ENCODE measurements at places on chromosomes 1 and 21. TPM values are rescaled to one million over a fixed set of nuclear protein-coding genes. Genes with fewer than 3 reads are reported as not detected.

DNA sequence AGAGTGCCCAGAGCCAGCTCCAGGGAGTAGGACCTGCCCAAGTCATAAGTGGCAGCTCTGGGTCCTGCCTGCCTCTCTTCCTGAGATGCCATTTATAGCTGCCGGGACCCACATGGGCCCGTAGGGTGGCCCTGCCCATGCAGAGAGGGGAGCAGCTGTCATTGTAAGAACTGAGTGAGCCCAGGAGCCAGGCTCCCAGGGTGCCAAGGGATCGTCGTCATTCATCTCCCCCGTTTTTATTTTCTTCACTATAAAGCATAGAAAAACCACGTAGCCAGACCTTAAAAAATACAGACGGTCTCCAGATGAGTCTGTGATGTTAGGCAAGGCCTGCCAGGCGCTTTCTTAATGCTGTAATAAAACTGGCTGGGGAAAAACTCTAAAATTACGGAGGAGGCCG, 90.7 kb downstream of the IGSF21 start:
- H3K36me3 ChIP-seq = no peaks in the 10 kb centered on the region
- no peak overlapping the region for H3K4me3 ChIP-seq
- H3K4me1 ChIP-seq = no peaks in the 10 kb centered on the region
- DNase-seq = no peak
- no peaks in the 10 kb centered on the region for H3K27me3 ChIP-seq

The LIN28A gene
- total RNA-seq = not detected

The FCRL6 gene
- total RNA-seq = 0.24 TPM

DNA sequence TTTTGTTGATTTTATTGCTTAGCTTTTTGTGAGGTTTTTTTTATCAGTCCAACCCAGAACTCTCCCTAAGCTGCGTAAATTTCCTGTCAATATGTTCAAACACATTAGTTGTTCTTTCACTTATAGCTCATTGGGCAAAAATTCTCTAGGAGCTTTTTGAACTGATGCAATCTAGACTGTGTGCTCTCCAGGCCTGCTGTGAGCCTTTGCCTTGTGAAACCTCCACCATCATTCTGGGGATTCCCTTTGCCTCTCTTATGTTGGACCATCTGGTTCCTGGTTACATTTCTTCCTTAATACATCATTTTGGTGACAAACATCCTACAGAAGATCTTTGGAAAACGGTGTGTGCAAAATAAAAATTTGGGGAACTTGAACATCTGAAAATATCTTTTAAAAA, 247.2 kb downstream of the LRRC7 start:
- no peaks in the 10 kb centered on the region for H3K36me3 ChIP-seq
- H3K27ac ChIP-seq = no peak overlapping the region
- H3K27me3 ChIP-seq = no peaks in the 10 kb centered on the region
- no peak for DNase-seq
- H3K4me3 ChIP-seq = no peak overlapping the region

The AMY1A gene
- total RNA-seq = not detected
